ENCODE measurements at places on chromosomes 1 and 21.

- DNase-seq = no peak
Observed at GRCh38 chr1:111618081-111618480, 1.5 kb upstream of the RAP1A start.

GRCh38 chr1:167994560-167994959 lies 57.7 kb upstream of the MPC2 start:
- no peak for DNase-seq

DNA sequence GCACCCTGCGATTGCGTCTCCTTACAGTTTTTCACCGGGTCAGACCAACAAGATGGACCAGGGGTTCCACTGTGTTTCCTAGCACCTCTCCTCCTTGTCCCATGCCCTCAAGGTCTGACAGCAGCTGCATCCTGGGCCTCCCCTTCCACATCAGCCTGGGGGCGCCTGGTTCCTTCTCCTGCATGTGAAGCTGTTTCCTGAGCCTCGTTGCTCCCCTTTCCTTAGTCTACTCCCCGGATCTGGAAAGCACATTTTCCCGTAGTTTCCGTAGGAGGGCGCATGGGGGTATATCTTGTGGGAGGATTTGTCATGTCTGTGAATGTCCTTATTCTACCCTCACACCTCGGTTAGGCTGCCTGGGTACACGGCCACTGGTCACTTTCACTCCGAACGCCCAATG lies 6.1 kb downstream of the PRDM15 start:
- DNase-seq = no peak

DNA sequence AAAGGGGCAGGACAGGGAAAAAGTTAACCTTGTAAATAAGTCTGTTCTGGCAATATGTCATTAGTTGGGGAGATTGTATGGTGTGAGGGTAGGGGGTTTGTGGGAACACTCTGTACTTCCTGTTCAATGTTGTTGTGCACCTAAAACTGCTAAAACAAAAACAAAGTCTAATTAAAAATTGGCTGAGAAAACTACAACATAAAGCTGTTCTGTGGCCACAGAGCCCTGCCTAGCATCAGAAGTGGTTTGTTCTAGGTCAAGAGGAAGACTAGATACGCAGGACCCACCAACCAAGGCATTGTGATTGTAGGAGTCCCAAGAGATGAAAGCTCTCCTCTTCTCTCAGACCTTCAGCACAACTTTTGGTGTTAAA lies 81.0 kb upstream of the LRRC8D start:
- DNase-seq = peak; percentile 32

DNA sequence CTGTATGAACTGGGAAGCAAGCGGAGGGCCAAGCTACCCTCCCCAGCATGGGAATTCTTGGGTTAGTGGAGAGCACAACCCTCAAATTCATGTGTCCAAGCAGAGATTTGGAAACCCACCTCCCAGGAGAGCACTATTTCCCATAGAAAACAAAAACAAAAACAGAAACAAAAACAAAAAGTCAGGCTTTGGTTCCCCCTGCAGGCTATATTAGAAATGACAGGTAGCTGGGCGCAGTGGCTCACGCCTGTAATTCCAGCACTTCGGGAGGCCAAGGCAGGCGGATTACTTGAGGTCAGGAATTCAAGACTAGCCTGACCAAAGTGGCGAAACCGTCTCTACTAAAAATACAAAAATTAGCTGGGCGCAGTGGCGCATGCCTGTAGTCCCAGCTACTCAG lies 10.8 kb downstream of the MINDY1 start:
- peak; percentile 58 for DNase-seq

- peak; percentile 27 for DNase-seq
Observed at GRCh38 chr1:173914366-173914871, 2.7 kb downstream of the SERPINC1 start.
